CD4-positive, alpha-beta T cell treated with Interleukin-15 for 4 hours (primary cell): ENCODE measurements at places on chromosomes 3 and 15.

- DNase-seq: no peak
These were observed 382.0 kb downstream of the ROBO2 start for GRCh38 chr3:77421916-77422315.

DNA sequence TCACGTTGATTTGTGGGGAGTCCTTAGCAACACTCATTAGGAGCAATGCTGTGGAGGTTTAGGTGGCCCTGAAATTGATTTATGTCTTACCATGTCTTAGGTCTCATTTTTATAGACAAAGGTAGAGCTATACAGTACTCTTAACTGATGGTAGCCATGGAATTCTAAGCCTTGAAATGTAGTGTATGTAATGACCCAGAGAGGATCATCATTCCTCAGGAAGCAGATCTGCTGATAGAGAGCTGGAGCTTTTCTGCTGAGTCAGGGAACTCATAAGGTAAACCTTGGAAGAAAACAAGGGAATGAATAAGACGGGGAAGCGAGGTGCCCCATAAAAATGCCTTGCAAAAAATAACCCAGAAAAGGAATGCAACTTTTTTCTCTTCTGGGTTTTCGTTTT is 34.0 kb upstream of the ZNF639 start:
- DNase-seq: no peak

DNA sequence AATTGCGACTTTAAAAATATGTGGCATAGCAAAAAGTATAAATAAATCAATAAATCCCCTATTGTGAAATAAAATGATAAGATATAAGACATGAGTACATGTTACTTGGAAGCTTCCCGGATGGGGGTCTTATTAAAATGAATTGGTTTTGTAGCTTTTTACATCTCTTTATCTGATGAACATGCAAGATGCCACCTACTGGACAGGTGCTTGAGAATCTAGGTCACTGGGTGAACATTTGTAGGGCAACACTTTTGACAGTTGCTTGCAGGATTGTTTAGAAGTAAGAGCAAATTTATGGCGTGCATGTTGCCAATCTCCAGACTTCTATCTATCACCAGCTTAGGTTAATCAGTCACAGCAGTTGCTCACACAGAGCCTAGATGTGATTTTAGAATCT is 362.7 kb upstream of the SUCLG2 start:
- DNase-seq: no peak

DNA sequence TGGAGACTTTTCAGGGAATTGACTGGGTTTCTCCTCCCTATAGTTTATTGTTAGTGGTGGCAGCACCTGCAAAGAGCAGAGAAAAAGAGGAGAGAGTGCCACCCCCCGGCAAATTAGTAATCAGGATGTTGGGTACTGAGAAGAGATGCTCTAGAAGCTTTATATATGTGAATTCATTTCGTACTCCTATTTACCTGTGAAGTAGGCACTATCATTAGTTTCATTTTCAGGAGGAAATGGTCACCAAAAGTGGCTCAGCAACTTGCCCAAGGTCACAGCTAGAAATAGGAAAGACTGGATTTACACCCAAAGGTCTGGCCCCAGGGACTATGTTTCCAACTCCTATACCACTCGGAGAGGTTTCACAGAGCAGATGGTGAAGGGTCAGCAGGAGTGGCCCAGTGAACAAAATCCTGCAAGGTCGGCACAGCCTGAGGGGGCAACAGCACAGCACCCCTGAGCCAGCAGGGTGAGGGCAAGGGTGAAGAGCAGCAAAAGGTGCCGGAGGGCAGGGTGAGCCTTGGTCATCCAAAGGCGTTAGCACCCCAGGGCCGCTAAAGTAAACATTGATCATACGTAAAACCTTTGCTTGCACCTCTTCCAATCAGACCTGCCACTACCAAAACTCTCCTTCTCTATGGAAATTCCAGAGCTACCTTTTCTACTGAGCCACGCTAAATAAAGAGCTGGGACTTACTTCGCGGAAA is 23.6 kb downstream of the VGLL4 start:
- no peak for DNase-seq

GRCh38 chr15:36332301-36332700 is 247.1 kb upstream of the CDIN1 start:
- no peak for DNase-seq
